ENCODE measurements at places on chromosomes 12 and 14. TPM values are rescaled to one million over a fixed set of nuclear protein-coding genes. Genes with fewer than 3 reads are reported as not detected.
A peak's percentile ranks its signal among the peaks of the same experiment; 100 is the strongest.

GRCh38 chr14:51716610-51717009 lies 64.9 kb downstream of the FRMD6 start:
- no peaks in the 10 kb centered on the region for H3K27me3 ChIP-seq
- H3K36me3 ChIP-seq: no peaks in the 10 kb centered on the region
- no peaks in the 10 kb centered on the region for H3K4me1 ChIP-seq
- no peak for DNase-seq
- H3K4me3 ChIP-seq: no peak overlapping the region

DNA sequence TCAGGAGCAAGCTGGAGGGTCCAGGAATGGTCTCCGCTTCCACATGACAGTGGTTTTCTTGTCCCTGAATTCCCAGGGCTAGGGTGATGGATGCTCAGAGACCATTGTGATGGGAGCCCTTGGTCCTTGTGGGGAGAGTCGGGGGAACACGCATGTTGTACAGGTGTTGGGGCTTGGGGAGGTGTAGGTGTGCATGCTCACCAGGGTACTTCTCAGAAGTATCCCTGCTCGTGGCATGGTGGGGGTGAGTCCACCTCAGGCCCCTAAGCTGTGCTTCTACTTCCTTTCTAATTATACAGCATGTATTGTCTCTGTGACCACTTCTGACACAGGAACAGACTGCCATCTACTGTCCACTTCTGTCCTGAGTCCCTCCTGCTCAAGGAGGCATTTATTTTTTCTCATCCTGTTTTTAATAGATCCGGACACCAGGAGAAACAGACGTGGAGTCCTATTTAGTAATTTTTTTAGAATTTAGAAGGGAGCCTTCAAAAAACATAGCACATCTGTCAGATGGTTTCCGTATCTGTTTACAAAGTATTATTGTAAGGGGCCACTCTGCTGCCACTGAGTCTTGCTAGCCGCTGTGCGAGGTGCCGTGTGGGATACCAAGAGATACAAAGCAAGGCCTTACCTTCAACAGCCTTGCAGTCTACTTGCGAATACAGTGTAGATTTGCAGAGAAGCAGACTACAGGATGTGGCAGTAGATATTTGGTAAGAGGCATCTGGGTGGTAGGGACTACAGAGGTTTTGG lies 10.5 kb downstream of the NTF3 start:
- peaks cover 5% of the 10 kb centered on the region for H3K27me3 ChIP-seq
- H3K4me1 ChIP-seq: no peaks in the 10 kb centered on the region
- no peak overlapping the region for H3K4me3 ChIP-seq

GRCh38 chr12:10214136-10214894 lies 1.6 kb downstream of the GABARAPL1 start:
- DNase-seq: no peak
- H3K27ac ChIP-seq: no peak overlapping the region
- peaks cover 31% of the 10 kb centered on the region for H3K4me1 ChIP-seq
- no peaks in the 10 kb centered on the region for H3K27me3 ChIP-seq
- H3K4me3 ChIP-seq: peak overlapping the region; percentile 87

DNA sequence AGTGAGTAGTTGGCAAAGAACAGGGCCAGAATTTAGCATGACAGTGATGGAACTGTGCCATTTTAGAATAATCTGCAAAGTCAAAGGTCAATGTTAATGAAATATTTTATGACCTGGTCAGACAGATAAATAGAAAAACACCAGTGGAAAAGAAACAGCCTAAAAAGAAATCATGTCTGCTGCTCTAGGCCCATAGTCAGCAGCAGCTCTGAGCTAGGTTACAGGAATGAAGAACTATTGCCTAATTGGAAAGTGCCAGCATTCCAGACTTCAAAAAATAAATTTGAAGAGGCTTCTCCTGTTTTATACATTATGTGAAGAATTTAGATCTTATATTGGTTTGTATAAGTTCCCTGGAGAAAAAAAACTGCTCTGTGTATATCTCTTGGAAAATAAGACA lies 9.8 kb downstream of the NPC2 start:
- H3K36me3 ChIP-seq: peaks cover 46% of the 10 kb centered on the region
- DNase-seq: no peak
- no peaks in the 10 kb centered on the region for H3K27me3 ChIP-seq
- H3K4me3 ChIP-seq: no peak overlapping the region

- no peak for DNase-seq
- H3K27ac ChIP-seq: no peak overlapping the region
- H3K4me1 ChIP-seq: peaks cover 19% of the 10 kb centered on the region
- peaks cover 28% of the 10 kb centered on the region for H3K27me3 ChIP-seq
Measured at GRCh38 chr14:33948145-33948868, 2.6 kb downstream of the EGLN3 start.

- H3K27ac ChIP-seq: no peak overlapping the region
- peaks cover 41% of the 10 kb centered on the region for H3K4me1 ChIP-seq
- DNase-seq: no peak
- peaks cover 3% of the 10 kb centered on the region for H3K36me3 ChIP-seq
- H3K27me3 ChIP-seq: no peaks in the 10 kb centered on the region
- H3K4me3 ChIP-seq: no peak overlapping the region
Measured at GRCh38 chr12:69243099-69244084, 4.0 kb downstream of the CPSF6 start.

The TSHR gene
- not detected for total RNA-seq

The GOLGA3 gene
- total RNA-seq: 34.0 TPM

The FOXN4 gene
- total RNA-seq: not detected

DNA sequence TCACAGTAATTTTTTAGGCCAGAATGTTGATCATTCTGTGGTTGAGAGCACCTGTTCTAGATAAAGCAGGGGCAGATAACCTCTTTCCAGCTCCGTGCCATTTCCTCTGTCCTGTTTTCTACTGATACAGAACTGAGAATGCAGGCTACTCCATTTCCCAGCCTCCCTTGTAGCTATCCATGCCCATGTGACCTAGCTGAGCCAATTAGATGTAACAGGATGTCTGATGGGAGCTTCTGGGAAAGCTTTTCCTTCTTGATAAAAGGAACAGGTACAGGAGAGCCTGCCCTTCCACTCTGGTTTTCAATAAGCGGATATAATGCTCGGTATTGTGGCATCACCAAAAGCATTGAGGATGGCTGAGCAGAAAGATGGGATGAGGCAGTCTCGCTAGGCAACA lies 54.2 kb downstream of the LRRC74A start:
- DNase-seq: no peak
- H3K36me3 ChIP-seq: no peaks in the 10 kb centered on the region
- H3K27ac ChIP-seq: no peak overlapping the region
- H3K27me3 ChIP-seq: no peaks in the 10 kb centered on the region

- no peaks in the 10 kb centered on the region for H3K27me3 ChIP-seq
- no peak overlapping the region for H3K4me3 ChIP-seq
- H3K36me3 ChIP-seq: no peaks in the 10 kb centered on the region
- no peaks in the 10 kb centered on the region for H3K4me1 ChIP-seq
Measured at GRCh38 chr12:60630796-60631195, 1035.0 kb downstream of the SLC16A7 start.

The CEBPE gene
- total RNA-seq: not detected

- H3K27me3 ChIP-seq: peaks cover 10% of the 10 kb centered on the region
- no peak for DNase-seq
- H3K4me3 ChIP-seq: no peak overlapping the region
- H3K4me1 ChIP-seq: no peaks in the 10 kb centered on the region
- H3K27ac ChIP-seq: no peak overlapping the region
Measured at GRCh38 chr14:24409956-24410355, 11.2 kb downstream of the NYNRIN start.

The FBLN5 gene
- 1.5 TPM for total RNA-seq

DNA sequence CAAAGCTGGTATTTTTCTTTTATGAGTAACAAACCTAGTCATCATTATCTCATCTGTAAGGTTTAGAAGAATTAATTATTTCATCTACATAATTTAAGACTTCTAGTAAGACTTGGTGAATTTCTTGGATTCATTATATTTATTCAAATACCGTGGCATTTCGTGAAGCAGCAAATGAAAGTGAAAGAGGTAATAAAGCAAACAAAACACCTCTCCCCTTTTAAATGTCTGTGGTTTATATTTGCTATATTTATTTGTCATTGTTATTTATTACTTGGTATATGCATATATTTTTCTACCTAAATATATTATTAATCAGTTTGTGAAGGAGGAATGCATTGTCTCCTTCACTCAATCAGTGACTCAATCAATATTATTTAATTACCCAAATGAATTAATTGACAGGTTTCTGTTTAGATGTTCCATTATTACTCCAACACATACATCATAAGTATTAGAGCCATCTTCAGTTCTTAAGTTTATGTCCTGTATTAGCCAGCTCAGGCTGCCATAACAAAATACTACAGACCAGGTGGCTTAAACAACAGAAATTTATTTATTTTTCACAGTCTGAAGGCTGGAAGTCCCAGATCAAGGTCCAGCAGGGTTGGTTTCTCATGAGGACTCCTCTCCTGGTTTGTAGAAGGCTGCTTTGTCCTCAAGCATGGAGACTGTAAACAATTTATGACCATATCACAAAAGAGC lies 6.6 kb downstream of the CFAP54 start:
- no peak overlapping the region for H3K4me3 ChIP-seq
- H3K36me3 ChIP-seq: no peaks in the 10 kb centered on the region
- H3K27ac ChIP-seq: no peak overlapping the region
- H3K4me1 ChIP-seq: peaks cover 13% of the 10 kb centered on the region

- no peak overlapping the region for H3K27ac ChIP-seq
- no peaks in the 10 kb centered on the region for H3K36me3 ChIP-seq
- no peaks in the 10 kb centered on the region for H3K27me3 ChIP-seq
Measured at GRCh38 chr12:131282292-131283080, 328.8 kb downstream of the ADGRD1 start.

The FOXG1 gene
- total RNA-seq: not detected

The LMNTD1 gene
- total RNA-seq: not detected

The MAX gene
- 159 TPM for total RNA-seq

- no peak for DNase-seq
- H3K27ac ChIP-seq: no peak overlapping the region
- H3K4me3 ChIP-seq: no peak overlapping the region
- H3K36me3 ChIP-seq: peaks cover 6% of the 10 kb centered on the region
Measured at GRCh38 chr12:109560867-109561710, 12.2 kb downstream of the MMAB start.

The NGB gene
- not detected for total RNA-seq

DNA sequence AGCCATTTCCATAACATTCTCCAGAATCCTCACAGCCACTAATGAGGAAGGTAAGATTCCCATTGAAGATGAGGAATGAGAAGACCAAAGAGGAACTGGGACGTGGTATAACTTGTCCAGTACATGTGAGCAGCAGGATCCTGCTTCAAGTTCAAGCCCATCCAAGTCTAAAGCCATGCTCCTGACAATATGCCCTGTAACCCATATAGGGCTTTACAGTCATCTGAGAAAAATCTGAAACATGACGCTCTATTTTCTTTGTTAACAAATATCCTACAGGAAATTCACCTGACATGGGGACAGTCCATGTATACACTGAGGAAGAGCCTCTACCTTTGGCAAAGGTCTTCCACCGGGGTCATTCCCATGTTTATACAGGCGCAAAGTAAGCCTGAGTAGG lies 3.1 kb upstream of the ACTR6 start:
- no peaks in the 10 kb centered on the region for H3K27me3 ChIP-seq
- no peak for DNase-seq
- no peak overlapping the region for H3K27ac ChIP-seq

- DNase-seq: no peak
- H3K27me3 ChIP-seq: no peaks in the 10 kb centered on the region
- no peak overlapping the region for H3K4me3 ChIP-seq
- H3K4me1 ChIP-seq: no peaks in the 10 kb centered on the region
Measured at GRCh38 chr12:84772281-84772680, 140.3 kb downstream of the SLC6A15 start.

The SLC38A4 gene
- not detected for total RNA-seq

DNA sequence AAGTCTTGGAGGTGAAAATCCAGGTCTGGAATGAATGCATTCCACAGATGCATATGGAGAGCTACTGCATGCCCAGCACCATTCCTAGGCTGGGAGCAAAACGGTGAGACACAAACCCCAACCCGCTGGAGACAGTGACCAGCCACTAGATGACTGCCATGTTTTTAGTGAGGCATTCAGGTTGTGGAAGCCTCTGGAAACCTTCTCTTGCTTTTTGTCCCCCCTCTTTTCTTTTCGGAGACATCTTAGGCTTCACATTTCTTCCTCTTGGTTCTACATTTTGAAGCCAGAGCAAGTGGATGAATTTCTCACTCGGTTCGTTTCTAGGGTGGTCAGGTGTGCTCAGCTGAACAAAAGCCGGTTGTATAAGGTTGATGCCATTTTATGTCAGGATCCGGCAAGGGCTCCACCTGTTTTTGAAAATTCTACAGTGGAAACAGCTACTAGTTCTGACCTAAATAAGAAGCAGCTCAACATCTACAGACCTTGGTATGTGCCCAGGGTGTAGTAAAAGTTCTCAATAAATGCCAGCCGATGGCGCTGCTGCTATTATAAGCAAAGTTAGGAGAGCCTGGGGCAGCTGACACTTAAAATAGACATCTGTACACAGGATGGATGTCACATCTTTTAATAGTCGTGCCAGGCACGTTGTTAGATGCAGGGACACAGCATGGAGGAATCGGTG lies 1.8 kb upstream of the ZNF839 start:
- no peaks in the 10 kb centered on the region for H3K27me3 ChIP-seq
- no peak overlapping the region for H3K27ac ChIP-seq
- peak overlapping the region; percentile 72 for H3K4me3 ChIP-seq
- peak; percentile 51 for DNase-seq

The FITM1 gene
- 1.7 TPM for total RNA-seq

The PPP4R4 gene
- 4.3 TPM for total RNA-seq

GRCh38 chr12:77167801-77168200 lies 102.4 kb upstream of the E2F7 start:
- no peak overlapping the region for H3K27ac ChIP-seq
- no peak overlapping the region for H3K4me3 ChIP-seq
- no peaks in the 10 kb centered on the region for H3K27me3 ChIP-seq
- H3K4me1 ChIP-seq: no peaks in the 10 kb centered on the region
- no peak for DNase-seq

The SIX4 gene
- not detected for total RNA-seq

The PLEKHG7 gene
- total RNA-seq: not detected

- no peak overlapping the region for H3K27ac ChIP-seq
- DNase-seq: no peak
- no peaks in the 10 kb centered on the region for H3K27me3 ChIP-seq
- H3K36me3 ChIP-seq: no peaks in the 10 kb centered on the region
- no peaks in the 10 kb centered on the region for H3K4me1 ChIP-seq
Measured at GRCh38 chr12:88391556-88391955, 188.7 kb downstream of the KITLG start.

All from CD4-positive, alpha-beta T cell (primary cell).